GM12891 (cell line): ENCODE measurements at places on chromosomes 5 and 9.

- DNase-seq = no peak
Measured at GRCh38 chr5:68418201-68418600, 202.6 kb downstream of the PIK3R1 start.

DNA sequence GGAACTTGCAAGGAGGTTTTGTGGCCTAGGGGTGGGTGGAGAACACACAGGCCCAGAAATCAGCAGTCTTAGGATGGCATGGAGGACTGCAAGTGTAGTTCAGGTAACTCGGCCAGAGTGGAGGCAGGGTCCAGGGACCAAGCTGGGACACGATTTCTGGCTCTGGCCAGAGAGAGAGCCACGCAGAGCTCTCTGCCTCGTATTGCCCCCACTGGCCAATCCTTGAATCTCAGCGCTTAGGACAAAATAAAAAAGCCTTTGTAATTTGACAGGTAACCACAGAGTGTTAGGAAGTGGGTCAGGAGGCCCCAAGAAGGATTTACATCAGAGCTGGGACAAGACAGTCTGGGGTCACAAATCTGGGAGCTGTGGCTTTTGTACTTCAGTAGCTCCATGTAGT is 11.7 kb downstream of the MAP3K1 start:
- no peak for DNase-seq

DNA sequence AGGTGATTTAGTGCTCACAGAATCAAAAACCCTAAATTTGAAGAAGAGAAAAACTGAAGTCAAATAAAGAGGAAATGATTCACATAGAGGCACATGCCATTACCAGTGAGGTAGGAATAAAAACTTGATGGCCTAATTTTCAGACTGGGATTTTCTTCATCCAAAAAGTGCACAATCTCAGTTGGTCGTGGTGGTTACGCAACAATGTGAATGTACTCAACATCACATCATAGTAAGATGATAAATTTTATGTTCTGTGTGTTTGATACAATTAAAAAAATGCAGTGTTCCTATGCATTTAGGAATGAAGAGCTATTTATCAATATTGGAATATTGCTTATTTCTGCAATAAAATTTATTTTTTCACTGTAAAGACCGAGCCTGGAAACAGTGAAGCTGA is 60.7 kb downstream of the SV2C start:
- no peak for DNase-seq

GRCh38 chr9:125510980-125511379 is 196.0 kb downstream of the MAPKAP1 start:
- DNase-seq = no peak

DNA sequence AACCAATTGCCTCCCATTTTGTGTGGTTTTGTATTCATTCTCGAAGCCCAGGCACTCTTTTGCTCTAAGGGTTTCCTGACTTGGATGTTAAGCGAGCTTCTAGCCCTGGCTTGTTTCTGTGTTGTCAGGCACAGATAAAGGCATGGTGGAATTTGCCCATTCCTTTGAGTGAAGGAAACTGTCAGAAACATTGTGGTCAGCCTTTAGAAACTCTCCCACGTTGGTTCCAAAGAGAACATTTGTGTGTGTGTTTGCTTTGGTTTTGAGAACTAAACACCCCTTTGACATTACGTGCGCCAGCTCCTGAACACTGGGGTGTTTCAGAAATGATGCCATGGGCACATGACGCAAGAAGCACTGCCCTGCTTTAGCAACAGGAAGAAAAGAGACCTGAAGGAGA is 320.9 kb downstream of the NTRK2 start:
- DNase-seq = no peak

- no peak for DNase-seq
Measured at GRCh38 chr9:95506678-95507463, 9.9 kb downstream of the PTCH1 start.

GRCh38 chr5:169350759-169351240 is 49.9 kb upstream of the SLIT3 start:
- no peak for DNase-seq

DNA sequence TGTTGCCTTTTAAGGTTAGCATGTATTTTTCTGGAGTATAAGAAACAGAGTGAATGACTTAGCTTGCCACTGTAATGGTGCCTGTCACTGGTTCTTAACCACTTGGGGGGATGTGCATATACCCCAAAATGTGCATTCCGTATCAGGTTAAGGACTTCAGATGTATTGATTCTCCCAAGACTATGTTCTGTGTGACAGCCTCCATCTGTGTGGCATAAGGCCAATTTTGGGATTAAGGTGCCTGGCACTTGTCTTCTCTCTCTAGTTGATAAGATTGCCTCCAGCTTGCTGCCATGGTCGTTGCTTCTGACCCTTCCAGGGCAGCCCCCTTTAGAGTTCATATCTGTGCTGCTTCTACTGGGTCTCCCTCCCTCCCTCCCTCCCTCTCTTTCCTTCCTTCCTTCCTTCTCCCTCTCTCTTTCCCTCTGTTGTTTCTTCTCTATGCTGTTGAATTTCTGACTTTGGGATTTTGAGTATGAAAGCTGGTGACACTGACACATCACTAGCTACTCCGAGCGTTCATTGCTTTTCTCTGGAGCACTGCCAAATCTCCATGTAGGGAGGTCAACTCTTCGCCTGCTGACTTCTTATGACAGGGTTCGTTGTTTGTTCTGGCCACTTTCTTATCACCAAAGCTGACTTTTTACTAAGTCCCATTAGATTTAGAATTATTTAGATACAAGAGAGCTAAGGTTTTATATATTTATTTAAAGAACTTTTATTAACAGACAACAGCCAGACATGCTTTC is 31.0 kb downstream of the TNFAIP8 start:
- DNase-seq = no peak

DNA sequence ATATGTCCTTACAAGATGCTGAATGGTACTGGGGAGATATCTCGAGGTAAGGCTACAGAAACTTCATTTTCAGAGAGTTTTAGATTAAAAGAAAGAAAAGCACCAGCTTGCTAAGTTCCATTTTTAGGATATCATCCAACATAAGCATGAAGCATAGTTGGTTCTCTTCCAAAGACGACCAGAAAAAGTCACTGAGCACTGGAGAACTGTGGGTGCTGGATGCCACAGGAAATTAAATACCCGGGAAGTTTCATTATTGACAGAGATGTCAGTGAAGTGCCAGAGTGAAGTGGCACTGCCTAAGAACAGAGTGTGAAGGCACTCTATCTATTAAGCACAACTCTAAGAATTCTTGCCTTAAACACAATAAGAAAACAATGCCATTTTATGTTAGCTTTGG is 76.8 kb downstream of the PIK3R1 start:
- DNase-seq = no peak

- no peak for DNase-seq
Measured at GRCh38 chr9:126341426-126341825, 14.8 kb downstream of the MVB12B start.

DNA sequence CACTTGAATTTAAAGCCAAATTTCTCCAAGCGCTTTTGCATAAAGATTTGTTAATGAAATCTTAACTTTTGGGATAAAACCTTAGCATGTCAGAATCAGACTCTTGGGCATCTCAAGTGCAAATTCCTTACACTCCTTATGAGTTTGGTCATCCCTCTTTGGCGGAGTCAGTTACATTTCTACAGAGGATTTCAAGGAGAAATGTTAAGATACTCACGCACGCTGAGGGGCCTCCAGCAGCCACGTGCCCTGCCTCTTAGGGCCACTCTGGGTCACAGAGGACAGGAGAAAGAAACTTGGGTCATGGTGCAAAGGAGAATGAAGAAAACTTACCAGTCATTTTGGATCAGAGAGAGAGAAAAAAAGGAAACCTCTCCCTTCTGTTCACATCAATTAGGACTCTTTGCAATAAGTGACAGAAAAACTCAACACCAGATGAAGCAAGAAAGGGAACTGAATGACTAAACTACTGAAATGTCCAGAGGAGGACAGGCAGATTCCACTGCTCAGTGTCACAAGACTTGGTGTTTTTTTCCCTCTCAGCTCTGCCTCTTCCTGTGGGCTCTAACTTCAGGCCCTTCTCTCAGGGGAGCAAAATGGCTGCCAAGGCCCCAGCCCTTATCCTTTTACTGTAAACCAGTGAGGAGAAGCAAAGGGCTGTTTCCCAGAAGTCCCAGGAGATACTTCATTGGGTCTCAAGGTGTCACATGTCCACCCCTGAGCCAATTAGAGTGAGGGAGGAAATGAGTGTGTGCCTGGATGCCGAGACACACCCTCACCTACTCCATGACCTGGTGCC is 63.3 kb upstream of the NFIL3 start:
- no peak for DNase-seq

DNA sequence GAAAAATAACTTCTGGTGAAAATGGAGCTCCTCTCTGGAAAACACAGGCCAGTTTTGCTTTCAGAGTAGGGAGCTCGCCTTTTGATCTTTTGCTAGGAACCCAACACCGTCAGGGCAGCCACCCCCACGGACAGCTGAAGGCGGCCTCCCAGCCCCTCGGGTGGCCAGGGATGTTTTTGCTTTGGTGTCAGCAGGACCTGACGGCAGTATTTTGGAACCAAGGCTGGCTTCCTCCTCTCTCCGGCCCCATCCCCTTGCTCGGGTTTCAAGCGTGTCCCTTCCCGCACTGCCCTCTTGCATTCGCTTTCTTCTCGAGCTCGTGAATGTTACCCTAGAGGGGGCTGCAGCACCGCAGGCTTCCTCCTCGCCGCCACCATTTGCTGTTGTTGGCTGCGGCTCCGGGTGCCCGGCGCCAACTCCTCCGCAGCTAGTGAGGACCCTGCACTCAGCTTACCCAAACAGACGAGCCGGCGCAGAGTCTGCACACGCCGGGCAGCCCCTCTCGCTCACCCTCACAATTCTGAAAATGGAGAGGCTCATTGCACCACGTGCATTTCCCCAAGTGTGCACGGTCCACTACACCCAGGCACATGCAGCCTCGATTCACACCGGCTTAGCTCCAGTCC is 35.5 kb upstream of the ADAMTSL1 start:
- DNase-seq = no peak

GRCh38 chr9:16450578-16450977 is 419.9 kb downstream of the BNC2 start:
- DNase-seq = no peak

- no peak for DNase-seq
Measured at GRCh38 chr9:136473354-136473721, 9.5 kb downstream of the SEC16A start.

- no peak for DNase-seq
Measured at GRCh38 chr9:76772686-76773445, 8.6 kb downstream of the PCA3 start.
